ENCODE measurements at places on chromosomes 3 and 15.

DNA sequence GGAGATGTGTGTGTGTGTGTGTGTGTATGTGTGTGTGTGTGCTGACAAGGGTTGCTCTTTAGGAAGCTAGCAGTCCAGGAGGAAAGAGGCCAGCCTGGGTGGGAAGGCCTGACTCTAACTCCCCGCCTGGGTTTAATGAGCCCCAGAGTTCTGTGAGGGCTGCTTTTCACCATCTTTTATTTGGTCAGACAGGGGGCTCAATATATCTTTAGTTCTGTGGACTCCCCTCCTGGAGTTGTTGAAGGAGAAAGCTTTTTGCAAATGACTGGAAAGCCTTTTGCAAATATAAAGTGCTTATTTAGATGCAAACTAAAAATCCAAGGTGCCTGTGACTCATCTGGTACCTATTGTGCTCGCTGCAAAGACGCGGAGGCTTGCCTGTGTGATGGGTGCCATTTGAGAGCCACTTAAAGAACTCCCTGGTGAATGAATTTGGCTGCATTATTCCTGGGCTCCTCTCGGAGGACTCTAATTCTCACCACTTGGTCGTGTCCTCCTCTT lies 24.5 kb downstream of the DRD3 start:
- no peak for DNase-seq

DNA sequence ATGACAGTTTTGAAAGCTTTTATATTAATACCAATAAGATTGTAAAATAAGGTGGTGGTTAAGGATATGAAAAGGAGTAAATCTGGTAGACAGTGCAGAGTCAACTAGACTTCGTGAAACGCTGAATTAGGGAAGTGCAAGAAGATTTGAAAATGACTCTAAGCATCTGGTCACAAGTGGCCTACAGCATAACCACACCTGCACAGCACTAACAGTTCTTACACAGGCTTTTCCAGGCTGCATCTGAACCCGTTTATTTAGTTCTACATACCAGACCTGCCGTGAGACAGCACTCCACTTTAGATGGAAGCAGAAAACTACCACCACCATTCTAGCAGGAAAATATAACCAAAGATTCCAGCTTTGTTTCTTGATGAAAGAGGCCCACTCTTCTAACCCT lies 1.9 kb downstream of the DMXL2 start:
- DNase-seq, result no peak

DNA sequence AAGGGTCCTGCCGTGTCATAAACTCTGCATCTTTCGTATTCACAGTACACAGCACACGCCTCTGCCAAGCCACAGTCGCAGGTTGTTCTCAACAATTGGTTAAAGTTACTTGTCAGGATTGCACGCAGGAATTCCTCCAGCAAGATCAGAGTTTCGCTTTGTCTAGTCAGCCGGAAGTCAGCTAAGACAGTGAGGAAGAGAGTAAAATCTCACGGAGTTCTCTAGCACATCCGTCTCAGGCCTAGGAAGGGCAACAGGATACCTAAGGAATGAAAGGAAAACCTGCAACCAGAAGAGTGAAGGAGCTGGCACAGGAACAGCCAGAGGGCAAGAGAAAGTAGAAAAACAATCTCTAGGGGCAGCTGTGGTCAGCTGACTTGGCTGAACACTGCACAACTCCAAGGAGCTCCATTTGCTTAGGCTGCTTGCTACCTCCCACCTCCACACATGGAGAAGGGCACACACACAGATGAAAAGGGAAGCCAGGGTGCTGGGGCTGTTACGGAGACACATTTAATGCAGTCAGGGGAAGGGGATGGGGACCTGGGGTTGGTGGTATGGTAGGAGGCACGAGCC lies 23.7 kb downstream of the RORA start:
- peak; percentile 28 for DNase-seq

- no peak for DNase-seq
These were observed 142.3 kb downstream of the RORA start for GRCh38 chr15:61086756-61087155.

GRCh38 chr3:70871909-70872656 lies 559.6 kb upstream of the MDFIC2 start:
- DNase-seq, result peak; percentile 97

GRCh38 chr3:14374444-14374883 lies 27.9 kb upstream of the SLC6A6 start:
- no peak for DNase-seq
